ENCODE measurements at places on chromosomes 4 and X.

- DNase-seq = peak; percentile 63
Measured at GRCh38 chr4:4859799-4860599, 534 bp downstream of the MSX1 start.

- DNase-seq = no peak
Measured at GRCh38 chrX:107857837-107858236, 32.2 kb downstream of the MID2 start.

- DNase-seq = no peak
Measured at GRCh38 chr4:180550106-180550505, 1693.1 kb upstream of the TENM3 start.

DNA sequence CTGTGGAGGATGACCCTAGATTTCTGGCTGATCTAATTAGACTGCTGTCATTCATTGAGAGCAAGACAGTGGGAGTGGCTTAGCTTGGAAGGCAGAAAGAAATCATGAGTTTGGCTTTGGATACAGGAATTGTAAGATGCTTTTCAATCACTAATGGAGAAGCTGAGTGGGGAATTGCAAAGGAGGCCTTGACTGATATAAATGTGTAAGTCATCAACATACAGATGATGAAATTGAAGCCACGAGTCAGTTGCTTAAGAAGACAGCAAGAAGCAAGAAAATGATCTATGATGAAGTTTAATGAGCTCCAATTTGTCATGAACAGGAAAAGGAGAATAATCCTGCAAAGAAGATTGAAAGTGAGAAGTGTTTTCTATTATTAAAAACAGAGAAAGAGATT is 136.7 kb upstream of the C1QTNF7 start:
- no peak for DNase-seq

- no peak for DNase-seq
Measured at GRCh38 chr4:176949029-176949428, 156.3 kb upstream of the VEGFC start.

GRCh38 chrX:40460926-40461325 is 119.8 kb upstream of the ATP6AP2 start:
- DNase-seq = no peak

GRCh38 chrX:75649829-75650228 is 127.0 kb upstream of the ZDHHC15 start:
- no peak for DNase-seq

DNA sequence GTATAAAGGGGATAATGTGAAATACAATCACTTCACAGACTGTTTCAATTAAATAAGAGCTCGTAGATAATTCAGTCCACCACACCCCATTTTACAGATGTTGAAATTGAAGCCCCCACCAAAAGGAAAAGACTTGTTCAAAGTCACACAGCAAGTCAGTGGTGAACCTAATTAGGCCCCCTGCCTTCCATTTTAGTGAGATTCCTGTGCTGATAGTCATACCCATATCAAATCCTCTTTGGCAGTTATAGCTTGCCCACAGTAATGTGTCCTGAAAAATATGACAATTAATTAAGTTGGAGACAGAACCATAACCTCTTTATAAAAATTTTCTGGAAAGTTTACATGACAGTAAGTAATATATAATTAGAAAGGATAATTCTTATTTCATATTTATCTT is 58.0 kb downstream of the AR start:
- DNase-seq = no peak

DNA sequence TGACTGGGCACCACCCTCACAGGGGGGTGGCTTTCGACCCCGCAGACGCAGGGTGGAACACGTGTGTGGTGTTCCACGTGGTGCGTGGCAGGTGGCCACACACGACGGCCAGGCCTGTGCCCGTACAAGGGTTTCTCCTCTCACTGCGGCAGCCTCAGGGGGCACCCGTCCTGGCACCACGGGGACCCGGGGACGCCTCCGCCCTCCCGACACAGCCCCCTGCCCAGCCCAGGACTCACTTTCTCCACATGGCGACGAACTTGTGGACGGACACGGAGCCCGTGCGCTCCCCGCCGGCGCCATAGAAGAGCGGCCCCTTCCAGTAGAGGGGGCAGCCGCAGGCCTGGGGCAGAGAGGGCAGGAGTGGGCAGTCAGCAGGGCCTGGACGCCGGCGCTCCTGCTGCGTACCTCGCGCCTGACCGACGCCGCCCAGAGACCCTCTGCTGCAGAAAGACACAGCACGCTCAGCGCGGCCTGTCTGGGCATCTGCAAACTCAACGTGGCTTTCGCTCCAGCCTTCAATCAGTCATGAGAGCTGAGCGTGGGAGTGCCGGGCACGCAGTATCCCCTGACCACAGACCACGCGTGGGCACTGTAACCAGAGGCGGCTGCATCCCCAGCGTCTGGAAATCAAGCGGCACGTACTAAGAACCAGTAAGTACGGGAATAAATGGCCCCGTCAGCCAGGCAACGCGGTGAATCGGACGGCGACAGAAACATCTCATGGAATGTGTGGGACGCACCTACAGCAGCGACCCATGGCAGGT is 28.9 kb upstream of the GTPBP6 start:
- no peak for DNase-seq

- DNase-seq = no peak
Measured at GRCh38 chrX:78046362-78046761, 57.7 kb upstream of the PGK1 start.

GRCh38 chr4:26191353-26191752 is 129.5 kb upstream of the RBPJ start:
- no peak for DNase-seq

GRCh38 chrX:150507251-150507856 is 61.1 kb upstream of the MTM1 start:
- DNase-seq = peak; percentile 17

GRCh38 chrX:39922488-39922887 is 175.3 kb downstream of the BCOR start:
- no peak for DNase-seq

DNA sequence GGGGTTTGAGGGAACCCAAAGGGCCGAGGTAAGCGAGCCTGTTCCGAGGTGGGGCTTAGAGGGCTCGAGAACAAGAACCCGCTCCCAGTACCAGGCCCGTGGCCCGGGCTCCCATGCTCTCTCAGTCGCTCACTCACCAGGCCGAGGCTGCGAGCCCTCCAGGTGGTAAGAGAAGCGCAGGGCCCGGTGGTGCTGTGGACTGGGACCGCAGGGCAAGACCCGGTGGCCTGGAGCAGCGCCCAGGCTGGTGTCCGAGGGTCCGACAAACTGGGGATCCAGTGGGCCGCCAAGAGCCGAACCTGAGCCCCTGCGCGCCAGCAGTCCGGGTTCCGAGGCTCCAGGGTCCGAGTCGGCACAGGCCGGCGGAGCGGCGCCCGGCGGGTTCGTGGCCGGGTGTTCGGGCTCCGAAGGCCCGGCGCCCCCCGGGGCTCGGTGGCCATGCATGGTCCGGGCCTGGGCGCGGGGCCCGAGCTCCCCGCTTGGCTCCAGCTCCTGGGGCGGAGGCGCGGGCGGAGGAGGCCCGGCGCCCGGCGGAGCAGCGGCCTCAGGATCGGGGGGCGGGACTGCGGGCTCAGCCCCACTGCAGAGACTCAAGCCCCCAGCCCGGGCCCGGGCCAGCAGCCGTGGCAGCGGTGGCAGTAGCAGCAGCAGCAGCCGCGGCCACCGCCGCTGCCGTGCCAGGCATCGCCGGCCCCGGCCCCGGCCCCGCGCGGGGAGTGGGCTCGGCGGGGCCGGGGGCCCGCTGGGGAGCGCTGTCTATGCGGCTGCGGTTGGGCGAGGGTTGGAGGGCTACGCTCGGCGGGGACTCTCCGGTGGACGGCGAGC is 833 bp downstream of the FGD1 start:
- DNase-seq = no peak

DNA sequence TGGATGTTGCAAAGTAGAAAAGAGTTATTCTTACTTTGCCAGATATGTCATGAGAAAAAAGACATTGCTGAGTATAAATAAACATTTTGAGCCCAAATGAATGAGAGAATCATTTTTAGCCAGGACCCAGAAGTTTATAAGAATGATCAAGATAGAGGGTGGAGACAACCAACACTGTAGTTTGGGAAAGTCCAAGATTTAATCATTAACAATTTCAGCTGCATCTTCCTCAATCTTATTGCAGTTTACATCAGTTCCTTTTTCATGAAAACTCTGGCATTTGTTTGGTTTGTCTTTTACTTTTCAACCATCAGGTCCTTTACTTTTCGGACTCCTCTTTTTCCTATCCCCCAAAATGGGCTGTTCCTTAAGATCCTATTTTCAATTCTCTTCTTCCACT is 645.9 kb downstream of the ANKRD50 start:
- DNase-seq = no peak

- DNase-seq = peak; percentile 90
Measured at GRCh38 chr4:77818602-77819403, at the start of gene CNOT6L. Gene CNOT6L (minus strand): TSS chr4:77819368. CDS start chr4:77819308, 60 bp downstream.

GRCh38 chr4:168501407-168501806 is 4.6 kb downstream of the PALLD start:
- no peak for DNase-seq

- no peak for DNase-seq
Measured at GRCh38 chr4:156280686-156281085, 327.0 kb upstream of the CTSO start.

DNA sequence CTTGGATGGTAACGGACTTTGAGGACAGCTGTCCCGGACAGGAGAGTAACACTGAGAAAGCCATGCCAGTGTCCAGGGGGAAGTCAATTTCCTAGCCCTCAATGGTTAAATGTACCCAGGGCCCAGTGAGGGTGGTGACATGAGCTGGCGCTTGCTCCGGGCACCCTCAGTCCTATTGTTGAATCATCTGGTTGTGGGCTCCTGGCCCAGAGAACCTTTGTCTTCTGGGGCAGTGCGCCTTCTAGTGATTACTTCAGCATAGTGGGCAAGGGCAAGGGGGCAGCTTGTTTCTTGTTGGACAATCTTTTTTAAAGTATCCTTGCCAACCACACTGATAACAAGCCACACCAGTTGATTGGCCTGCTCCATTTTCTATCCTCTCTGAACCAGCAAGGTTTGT is 30.9 kb upstream of the TRPC5 start:
- no peak for DNase-seq

DNA sequence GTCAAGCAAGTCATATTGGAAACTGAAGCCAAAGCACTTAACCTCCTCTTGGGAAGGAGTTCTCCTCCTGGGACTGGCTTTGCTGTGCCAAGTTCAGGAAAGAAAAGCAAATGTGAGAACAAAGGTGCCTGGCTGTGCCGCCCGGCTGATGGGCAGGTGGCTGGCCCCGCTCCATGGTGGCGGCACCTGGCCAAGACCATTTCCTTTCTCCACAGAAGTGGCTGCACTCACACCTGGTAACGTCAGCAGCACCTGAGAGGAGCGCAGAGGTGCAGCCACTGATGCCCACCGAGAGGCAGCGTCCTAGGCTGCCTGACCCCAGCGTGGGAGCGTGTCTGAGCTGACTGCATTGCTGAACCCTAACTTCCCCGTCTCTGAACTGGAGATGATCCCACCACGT is 54.3 kb downstream of the DCTD start:
- DNase-seq = no peak

DNA sequence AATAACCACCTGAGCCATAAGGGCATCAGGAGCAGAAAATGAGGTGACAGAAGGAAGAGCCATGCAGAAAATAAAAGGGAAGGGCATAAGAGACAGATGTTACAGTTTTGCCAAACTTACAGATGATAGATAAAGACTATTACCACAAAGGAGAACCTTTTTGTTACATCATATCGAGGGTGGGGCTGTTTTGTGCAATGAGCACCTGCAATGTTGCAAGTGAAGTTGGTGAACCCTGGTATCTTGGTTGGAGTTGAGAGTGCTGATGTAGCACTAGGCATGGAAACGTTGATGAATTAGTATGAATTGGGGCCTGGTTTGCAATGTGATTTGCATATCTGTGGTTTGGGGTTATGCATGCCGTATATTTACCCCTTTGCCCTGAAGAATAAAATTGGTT is 119.8 kb upstream of the TEX13D start:
- DNase-seq = no peak

- DNase-seq = no peak
Measured at GRCh38 chr4:13174001-13174400, 310.1 kb downstream of the RAB28 start.

DNA sequence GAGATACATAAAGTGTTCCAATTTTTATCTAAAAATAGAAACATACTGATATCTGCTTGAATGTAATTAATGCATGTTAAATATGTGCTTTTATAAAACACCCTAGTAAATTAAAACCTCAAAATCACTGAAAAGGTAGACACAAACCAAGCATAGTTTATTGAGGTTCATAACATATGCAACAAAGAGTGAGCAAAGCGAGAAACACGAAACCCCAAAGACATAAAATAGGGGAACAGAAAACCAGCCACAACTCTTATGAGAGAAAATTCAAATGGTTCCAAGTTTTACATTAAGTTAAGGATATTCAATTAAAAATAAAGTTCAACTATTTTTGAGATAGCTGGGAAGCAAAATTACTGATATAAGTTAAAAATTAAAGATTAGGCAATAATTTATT is 336.4 kb upstream of the AGA start:
- no peak for DNase-seq

DNA sequence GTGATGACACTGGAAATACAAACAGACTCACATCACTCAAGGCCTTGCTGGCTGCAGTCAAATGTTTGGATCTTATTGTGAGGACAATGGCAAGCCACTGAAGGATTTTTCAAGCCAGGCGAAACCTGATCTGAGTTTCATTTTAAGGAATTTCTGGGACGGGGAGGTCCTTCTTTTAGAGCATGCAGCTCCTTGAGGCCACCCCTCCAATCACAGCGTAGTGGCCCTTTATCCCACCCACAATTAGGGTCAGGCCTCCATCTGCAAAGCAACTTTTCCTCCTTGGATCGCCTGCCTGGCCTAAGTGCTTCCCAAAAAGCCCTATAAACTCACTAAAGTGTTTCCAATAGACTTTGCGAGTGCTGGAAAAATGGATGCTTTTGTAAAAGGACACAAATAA is 115.5 kb downstream of the EFHC2 start:
- no peak for DNase-seq

- no peak for DNase-seq
Measured at GRCh38 chr4:181685461-181685860, 557.7 kb upstream of the TENM3 start.
